ENCODE measurements at places on chromosomes 1 and 21.

GRCh38 chr1:154956544-154956941, 644 bp upstream of the PBXIP1 start:
- no peak for DNase-seq

DNA sequence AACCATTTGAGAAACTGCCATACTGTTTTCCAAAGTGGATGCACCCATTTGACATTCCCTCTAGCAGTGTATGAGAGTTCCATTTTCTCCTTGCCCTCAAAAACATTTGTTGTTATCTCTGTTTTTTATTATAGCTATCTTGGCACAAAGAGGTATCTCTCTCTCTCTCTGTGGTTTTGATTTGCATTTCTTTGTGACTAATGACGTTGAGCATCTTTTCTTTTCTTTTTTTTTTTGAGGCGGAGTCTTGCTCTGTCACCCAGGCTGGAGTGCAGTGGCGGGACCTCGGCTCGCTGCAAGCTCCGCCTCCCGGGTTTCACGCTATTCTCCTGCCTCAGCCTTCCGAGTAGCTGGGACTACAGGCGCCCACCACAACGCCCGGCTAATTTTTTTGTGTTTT, 17.4 kb upstream of the ZMYM6 start:
- DNase-seq: no peak

GRCh38 chr1:81351864-81352263, 448.9 kb upstream of the ADGRL2 start:
- DNase-seq: no peak

DNA sequence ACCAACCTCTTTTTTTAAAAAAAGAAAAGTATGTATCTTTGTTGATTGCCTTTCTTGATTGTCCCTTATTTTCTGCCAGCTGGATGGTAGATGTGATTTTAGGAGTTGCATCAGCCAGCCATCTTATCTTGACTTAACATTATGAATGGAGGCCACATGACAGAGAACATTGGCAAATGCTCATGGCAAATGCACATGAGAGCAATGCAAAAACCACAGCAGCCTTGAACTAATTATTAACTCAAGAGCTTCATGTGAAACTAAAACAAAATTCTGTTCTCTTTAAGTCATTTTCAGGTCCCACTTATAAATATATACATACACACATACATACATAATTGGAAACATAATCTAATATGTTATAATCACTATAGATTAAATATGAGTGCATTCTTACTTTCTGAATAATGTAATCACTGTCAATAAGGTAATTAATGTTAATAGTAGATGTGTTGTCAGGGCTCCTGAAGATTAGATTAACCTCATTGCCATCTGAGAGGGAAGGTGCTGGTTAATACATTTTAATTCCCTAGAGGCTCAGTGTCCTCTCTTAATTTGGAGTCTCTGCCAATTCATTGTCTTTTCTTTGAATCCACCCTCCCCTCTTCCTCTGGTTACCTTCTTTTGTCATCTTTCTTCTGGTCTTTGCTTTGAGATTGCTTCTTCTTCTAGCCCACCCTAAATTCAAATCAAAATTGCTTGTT, 962.2 kb downstream of the ADGRL2 start:
- no peak for DNase-seq

DNA sequence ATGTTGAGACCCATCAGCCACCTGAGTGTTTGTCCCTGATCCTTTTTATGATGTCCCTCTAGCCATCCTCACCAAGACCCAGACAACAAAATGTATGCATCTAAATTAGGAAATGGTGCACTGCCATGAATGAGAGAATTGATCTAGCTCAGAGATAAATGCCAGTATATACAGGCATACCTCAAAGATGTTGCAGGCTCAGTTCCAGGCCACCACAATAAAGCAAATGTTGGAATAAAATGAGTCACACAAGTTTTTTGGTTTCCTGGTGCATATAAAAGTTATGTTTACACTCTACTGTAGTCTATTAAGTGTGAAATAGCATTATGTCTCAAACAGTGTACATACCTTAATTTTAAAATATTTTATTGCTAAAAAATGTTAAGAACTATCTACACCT, 63.9 kb downstream of the CHIA start:
- DNase-seq: no peak

- no peak for DNase-seq
Observed at GRCh38 chr1:114331936-114332335, 178.3 kb upstream of the SYT6 start.

- no peak for DNase-seq
Observed at GRCh38 chr1:119133987-119134386, 6.5 kb downstream of the WARS2 start.

GRCh38 chr1:201272799-201273198, 10.5 kb upstream of the PKP1 start:
- DNase-seq: no peak

GRCh38 chr1:225412803-225413351, 15.0 kb downstream of the LBR start:
- no peak for DNase-seq

DNA sequence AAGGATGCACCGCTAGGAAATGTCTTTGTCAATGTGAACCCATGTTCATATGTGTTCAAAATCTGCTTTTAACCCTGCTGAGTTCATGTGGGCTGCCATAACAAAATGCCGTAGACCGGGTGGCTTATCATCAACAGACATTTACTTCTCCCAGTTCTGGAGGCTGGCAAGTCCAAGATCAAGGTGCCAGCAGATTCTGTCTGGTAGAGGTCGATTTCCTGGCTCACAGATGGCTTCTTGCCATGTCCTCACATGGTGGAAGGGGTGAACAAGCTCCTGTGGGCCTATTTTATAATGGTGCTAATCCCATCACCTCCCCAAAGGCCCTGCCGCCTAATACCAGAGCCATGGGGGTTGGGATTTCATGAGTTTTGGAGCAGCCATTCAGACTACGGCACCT, 4.6 kb upstream of the CDCP2 start:
- DNase-seq: no peak

- DNase-seq: no peak
Observed at GRCh38 chr1:236144446-236145150, 2.3 kb downstream of the GPR137B start.

GRCh38 chr1:69750638-69751037, 182.9 kb downstream of the LRRC7 start:
- DNase-seq: no peak

DNA sequence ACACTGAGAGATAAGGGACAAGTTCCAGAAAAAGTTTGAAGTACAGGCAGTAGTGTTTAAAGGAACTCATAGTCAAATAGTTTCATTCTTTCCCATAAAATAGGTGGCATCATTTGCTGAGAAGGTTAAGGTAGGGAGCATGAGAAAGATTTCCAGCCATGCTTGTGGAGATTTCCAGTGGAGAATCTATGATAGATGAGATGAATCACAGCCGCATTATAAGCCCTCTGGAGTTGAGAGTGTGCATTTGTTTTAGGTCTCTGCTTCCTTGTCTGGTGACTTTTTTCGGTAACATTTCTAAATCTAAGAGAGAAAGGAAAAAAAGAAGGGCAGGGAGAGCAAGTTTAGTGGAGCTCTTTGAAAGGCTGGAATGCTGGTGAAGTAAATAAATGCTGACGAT, 108.7 kb downstream of the DISP1 start:
- DNase-seq: no peak

DNA sequence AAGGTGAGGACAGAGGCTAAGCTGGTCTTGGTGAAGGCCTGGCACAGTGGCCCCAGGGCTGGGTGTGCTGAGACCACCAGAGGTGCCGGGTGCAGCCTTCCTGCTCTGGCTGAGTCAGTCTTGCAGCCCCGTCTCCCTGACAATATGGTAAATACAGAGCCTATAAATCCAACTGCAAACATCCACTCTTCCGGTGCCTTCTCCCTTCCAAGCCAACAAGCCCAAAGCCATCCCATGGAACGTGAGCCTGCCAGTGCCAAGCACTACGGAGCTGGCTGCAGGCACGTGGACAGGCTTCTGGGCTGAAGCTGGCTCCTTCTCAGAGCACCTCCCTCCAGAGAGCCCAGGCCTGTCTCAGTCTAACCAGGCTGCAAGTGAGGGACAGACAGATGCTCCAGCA, 70.0 kb downstream of the TRABD2B start:
- DNase-seq: no peak

GRCh38 chr1:232355162-232356006, 274.5 kb downstream of the SIPA1L2 start:
- DNase-seq: no peak

DNA sequence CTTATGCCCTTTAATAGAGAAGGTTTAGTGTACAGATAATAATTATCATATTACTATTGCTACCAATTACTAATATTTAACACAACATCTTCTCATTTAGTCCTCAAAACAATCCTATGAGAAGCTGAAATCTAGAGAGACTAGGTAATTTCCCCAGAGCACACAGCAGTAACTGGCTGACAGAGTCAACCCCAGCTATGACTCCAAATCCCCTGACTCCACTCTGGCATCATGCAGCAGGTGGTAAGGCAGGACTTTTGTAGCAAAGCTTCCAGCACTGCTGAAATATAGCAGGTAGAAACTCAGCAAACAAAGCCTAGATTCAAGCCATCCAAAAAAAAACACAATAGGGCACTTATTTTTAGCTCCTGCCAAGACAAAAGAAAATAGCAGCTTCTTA, 79.3 kb upstream of the RGS2 start:
- no peak for DNase-seq

GRCh38 chr1:185535621-185536020, 198.6 kb upstream of the HMCN1 start:
- DNase-seq: no peak

GRCh38 chr21:15211491-15212133, 146.8 kb upstream of the NRIP1 start:
- no peak for DNase-seq

DNA sequence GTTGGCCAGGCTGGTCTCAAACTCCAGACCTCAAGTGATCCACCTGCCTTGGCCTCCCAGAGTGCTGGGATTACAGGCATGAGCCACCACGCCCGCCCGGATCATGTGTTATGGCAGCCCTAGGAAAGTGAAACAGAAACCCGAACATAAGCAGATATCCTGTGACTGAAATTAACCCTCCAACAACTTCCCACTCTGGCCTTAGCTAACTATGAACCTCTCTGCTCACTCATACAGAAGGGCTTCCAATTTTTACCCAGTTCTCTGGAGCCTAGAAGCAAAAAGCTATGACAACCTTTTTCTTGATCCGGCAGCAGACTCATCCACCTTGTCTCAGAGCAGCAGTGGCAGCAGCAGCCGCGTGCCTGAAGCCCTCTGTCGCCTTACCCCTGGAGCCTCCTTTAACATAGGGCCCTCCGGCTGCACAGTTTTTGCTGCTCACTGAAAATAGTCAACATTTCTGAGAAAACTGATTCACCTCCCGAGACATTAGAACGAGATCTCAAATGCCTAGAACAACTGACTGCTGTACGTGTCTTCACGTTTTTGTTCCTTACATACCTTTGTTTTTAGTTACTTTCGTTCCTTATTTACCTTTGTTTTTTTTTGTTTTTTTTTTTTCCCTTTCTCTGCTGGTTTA, 9.3 kb downstream of the CBR1 start:
- DNase-seq: peak; percentile 44

GRCh38 chr1:53409695-53410094, 49.5 kb upstream of the DMRTB1 start:
- DNase-seq: no peak

- DNase-seq: no peak
Observed at GRCh38 chr1:154703170-154703569, 95.2 kb upstream of the ADAR start.

- no peak for DNase-seq
Observed at GRCh38 chr1:76340056-76340455, 265.5 kb downstream of the ST6GALNAC3 start.

DNA sequence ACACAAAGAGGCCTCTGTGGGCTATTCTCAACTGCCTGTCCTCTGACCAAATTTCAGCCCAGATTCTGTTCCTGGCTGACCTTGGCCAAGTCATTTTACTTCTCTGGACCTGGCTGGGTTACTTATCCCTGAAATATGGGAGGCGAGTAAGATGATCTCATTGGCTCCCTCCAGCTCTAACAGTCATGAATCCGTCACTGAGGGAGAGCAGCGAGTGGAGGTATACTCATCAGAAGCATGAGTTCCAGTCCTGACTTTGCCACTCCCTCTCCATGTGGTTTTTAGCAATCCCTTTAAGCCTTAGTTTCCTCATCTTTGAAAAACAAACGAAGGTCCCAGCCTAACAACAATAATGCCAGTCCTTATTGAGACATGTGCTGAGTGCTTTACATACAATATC, 63.5 kb downstream of the CCDC185 start:
- DNase-seq: no peak

GRCh38 chr1:179026813-179027669, 1.3 kb downstream of the FAM20B start:
- DNase-seq: no peak

DNA sequence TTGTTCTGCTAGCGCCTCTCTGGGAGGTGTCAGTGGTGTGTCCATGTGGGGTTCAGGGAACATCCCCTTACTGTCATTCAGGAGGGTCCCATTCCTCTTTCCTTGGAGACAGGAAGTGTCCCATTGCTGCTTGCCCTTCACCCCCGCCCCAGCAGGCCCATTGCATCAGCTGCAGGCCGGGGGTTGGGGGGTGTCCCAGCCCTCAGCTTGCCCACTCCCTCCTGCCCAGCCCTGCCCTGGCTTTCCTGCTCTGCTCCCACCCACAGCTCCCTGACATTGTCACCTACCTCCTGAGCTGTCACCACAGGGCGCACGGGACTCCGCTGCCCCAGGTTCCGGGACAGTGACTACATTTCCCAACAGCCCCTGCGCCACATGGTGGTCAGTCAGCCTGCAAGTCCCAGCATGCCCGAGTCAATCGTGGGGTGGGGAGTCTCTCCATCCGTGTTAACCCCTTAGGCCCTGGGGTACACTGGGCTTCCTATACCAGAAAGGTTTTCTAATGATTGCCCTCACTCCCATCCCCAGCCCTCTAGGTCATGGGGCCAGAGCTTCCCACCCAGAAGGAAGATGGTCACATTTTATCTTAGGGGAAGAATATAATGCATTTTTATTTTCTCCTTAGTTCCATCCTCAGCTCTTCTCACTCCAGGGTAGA, at the start of gene INPP5B:
INPP5B (minus strand) TSS at position 351 of the 658 bp plus-strand sequence. CDS start 745 bp downstream, outside the sequence.
- peak; percentile 46 for DNase-seq

GRCh38 chr1:29505532-29506220, 269.4 kb downstream of the PTPRU start:
- DNase-seq: no peak

GRCh38 chr1:26696654-26697430, 1.0 kb downstream of the ARID1A start:
- DNase-seq: peak; percentile 84

GRCh38 chr1:85133565-85134159, 67.2 kb downstream of the SYDE2 start:
- DNase-seq: no peak

DNA sequence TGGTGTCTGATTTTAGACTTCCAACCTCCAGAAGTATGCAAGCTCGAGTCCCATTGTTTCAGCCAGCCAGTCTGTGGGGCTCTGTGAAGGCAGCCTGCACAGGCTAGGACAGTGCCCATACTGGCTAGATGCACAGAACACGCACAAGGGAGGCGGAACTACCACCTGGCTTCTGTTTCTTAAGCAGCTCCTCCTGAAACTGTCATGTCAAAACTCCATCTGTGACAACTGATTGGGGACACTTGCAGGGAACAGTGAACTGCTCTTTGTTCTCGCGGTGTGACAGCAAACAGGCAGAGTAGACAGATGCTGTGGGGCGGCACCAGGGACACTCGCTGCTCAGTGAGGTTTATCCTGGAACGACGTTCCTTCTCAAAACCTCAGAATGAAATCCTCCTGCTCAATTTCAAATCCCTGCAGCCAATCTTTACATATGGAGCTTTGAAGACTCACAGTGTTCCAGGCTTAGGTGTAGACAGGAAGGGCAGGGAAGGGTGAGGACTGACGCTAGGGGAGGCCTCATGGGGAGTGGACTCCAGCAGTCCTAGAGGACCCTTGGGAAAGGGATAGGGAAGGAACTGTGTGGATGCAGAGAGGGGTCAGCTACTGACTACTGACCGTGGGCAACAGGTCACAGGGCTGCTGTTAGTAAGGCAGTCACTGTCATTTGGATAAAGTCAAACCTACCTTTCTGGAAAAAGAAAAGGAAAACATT, 73.8 kb downstream of the ERG start:
- DNase-seq: no peak

Measured in activated CD4-positive, alpha-beta T cell treated with anti-CD3 and anti-CD28 coated beads, Interleukin-2, amount 50 U/mL, for 4 hours (primary cell).